ENCODE measurements at places on chromosomes 7 and 10. TPM values are rescaled to one million over a fixed set of nuclear protein-coding genes. Genes with fewer than 3 reads are reported as not detected.

- peaks cover 16% of the 10 kb centered on the region for H3K4me1 ChIP-seq
- peaks cover 5% of the 10 kb centered on the region for H3K36me3 ChIP-seq
- no peak overlapping the region for H3K4me3 ChIP-seq
- no peak for DNase-seq
- H3K27me3 ChIP-seq, result no peaks in the 10 kb centered on the region
These were observed 53.7 kb downstream of the KIF5B start for GRCh38 chr10:32002531-32002930.

DNA sequence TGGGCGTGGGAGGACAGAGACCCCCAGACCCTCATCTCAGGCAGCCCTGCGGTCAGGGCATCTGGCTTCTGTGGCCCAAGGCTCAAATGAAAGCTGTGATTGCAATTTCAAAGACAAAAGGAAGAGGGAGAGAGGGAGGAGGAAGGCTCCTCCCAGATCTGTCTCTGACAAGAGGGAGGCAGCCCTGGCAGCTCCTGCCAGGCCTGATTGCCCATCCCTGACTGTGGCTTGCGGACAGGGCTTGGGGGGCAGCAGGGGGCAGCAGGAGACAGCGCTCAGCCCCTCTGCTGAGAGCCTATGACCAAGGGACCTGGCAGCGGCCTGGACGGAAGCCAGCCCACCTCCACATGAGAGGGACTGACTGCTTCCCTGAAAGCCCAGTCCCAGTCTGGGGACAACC is 91.8 kb downstream of the PTPRN2 start:
- peaks cover 4% of the 10 kb centered on the region for H3K4me1 ChIP-seq
- peaks cover 12% of the 10 kb centered on the region for H3K27me3 ChIP-seq
- H3K36me3 ChIP-seq, result no peaks in the 10 kb centered on the region
- H3K27ac ChIP-seq, result no peak overlapping the region
- DNase-seq, result no peak

DNA sequence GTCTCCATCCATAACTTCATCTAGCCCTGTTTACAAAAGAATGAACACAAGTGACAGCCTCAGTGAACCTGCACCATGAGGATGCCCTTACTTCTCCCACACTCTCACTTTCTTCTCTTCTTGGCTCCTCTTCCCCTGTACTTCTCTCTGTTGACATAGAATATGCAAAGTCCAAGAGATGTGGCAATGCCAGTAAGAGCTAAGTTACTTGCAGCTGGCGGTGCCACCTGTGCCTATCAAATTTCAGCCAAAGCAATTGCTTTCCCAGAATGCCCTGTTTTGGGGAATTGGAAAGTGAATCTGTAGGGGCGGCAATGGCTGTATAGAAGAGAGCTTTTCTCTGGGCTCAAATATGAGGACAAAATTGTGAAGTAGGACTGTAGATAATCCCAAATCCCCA is 557.8 kb downstream of the AUTS2 start:
- H3K27me3 ChIP-seq, result no peaks in the 10 kb centered on the region
- H3K4me3 ChIP-seq, result no peak overlapping the region
- H3K27ac ChIP-seq, result no peak overlapping the region
- peaks cover 8% of the 10 kb centered on the region for H3K4me1 ChIP-seq
- H3K36me3 ChIP-seq, result peaks cover 3% of the 10 kb centered on the region

GRCh38 chr10:35351021-35351420 is 14.7 kb downstream of the CCNY start:
- peaks cover 79% of the 10 kb centered on the region for H3K4me1 ChIP-seq
- no peak for DNase-seq
- H3K4me3 ChIP-seq, result no peak overlapping the region
- H3K27me3 ChIP-seq, result no peaks in the 10 kb centered on the region

DNA sequence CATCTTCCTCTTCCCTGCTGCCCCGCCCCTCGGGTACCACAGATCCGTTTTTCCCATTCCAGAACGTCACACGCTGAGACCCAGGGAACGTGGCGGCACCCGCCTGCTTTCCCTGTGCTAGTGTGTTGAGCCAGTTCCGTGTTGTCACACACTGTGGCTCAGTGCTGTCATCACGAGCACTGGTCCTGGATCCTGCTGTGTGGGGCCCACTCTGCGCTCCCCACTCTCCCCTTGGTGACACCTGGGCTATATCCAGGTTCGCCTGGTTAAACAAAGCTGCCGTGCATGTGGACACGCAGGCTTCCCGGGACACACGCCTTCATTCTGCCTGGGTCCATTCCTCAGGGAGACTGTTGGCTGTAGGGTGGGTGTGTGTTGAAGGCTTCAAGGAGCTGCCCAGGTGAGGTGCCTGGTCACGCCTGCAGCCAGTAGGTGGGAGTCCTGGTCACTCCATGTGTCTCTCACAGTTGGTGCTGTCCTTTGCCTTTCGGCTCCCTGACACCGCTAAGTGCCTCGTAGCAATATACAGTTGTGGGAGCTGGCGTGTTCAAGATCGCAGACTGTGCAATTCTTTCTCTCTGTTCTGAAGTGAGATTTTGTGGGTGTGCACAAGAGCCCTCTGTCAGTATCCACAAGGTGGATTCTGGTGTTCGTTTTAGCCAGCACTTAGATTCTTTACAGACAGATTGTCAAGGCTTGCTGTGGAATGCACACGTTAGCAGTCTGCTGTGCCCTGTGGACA is 88.6 kb downstream of the INPP5A start:
- no peak overlapping the region for H3K4me3 ChIP-seq
- no peaks in the 10 kb centered on the region for H3K27me3 ChIP-seq
- H3K36me3 ChIP-seq, result peaks cover 8% of the 10 kb centered on the region
- no peak overlapping the region for H3K27ac ChIP-seq

- no peaks in the 10 kb centered on the region for H3K4me1 ChIP-seq
- DNase-seq, result peak; percentile 92
- peaks cover 4% of the 10 kb centered on the region for H3K36me3 ChIP-seq
- H3K4me3 ChIP-seq, result no peak overlapping the region
- no peak overlapping the region for H3K27ac ChIP-seq
These were observed 95.0 kb downstream of the MICALL2 start for GRCh38 chr7:1364068-1364905.

DNA sequence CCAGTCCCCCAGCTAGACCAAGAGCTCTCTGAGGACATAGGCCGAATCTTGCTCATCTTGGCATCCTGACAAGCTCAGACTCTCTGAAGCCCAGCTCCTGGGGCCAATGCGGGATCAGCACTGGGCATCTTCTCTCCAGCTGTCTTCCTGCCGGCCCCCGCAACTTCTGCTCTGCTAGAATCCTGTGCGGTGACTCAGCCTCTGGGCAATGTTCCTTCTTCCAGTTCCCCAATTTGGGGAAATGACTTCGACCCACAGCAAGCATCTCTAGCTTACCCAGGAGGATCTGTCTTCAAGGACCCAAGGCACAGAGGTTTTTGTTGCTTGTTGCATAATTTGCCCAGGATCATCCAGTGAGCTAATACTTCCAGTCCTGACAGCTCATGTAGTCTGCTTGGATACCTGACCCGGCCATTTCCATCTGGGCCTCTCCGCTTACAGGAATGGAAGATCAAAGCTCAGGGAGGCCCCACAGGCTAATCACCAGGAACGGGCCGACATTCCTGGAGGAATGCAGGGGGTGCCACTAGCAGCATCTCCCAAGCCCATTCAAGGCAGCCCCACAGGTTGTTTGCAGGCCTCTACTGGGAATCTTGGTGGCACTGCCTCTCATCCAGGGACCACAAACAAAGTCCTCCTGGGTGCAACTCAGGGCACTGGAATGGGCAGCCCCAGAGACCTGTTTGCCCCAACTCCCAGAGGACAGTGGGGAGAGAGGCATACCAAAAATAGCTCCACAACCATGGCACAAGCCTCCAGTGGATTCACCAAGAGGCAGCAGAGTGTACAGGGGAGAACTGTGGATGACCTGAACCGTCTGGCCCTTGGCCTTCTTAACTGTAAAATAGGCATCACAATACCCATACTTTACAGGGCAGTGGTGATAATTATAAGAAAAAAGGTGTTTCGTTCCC is 151.9 kb downstream of the NEURL1 start:
- peaks cover 54% of the 10 kb centered on the region for H3K4me1 ChIP-seq
- no peak overlapping the region for H3K4me3 ChIP-seq
- DNase-seq, result no peak
- H3K27ac ChIP-seq, result peak overlapping the region; percentile 75

DNA sequence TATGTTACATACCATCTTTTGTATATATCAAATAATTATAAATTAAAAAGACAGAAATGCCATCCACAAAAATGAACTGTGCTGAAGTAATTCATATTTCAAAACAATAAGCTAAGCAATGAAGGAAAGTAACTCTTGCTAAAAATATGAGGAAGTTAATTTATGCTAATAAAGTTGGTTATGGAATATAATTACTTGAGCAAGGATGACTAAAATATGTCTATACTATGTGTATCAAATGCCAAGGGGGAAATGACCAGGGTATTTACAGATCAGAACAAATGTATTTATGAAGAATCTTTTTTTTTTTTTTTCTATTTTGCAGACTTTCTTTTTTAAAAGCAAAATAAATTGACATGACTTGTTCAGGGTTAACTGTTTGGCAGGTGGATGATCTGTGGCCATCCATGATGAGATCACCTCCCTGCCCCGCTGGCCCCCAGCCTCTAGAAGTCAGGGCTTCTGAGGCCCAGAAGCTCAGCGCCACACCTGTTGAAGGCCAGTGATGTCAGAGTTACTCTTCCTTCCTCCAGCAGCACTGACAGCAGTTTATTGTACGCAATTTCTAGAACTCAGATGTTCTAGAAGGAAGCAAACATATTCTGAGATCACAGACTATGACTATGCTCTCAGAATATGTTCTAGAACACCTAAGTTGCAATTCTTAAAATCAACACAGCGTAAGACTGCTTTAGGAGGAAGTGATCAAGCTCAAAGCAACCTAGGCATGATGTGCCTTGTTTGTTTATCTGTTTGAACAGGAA is 196.1 kb upstream of the KLF14 start:
- H3K4me1 ChIP-seq, result no peaks in the 10 kb centered on the region
- no peaks in the 10 kb centered on the region for H3K27me3 ChIP-seq
- no peak overlapping the region for H3K27ac ChIP-seq
- H3K36me3 ChIP-seq, result peaks cover 5% of the 10 kb centered on the region
- H3K4me3 ChIP-seq, result no peak overlapping the region

GRCh38 chr7:18420748-18421147 is 74.8 kb upstream of the HDAC9 start:
- H3K27ac ChIP-seq, result no peak overlapping the region
- no peak for DNase-seq
- H3K4me3 ChIP-seq, result no peak overlapping the region

DNA sequence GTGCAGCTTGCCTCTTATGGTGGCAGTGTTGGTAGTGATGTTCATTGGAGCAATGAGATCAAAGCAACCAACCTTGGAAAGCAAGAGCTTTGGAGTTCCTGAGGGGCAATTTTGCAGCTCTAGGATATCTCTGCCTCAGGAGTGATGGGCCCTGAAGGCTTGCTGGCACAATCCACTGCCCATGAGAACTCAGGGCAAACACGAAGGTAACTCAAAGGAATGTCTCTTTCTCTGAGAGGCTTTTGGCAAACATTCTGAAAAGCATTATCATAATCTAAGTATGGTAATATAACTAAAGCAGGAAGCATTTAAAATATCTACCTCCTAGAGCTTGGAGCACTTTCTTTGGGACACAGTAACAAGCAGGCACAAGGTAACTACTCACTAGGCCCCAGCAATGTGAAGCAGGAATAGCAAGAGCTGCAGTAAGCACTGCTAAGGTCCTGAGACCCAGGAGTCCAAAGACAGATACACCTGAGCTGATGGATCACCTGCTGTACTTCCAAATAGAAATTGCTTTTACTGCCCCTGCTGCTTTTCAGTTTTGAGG is 103.1 kb downstream of the NRF1 start:
- H3K27me3 ChIP-seq, result no peaks in the 10 kb centered on the region
- no peak overlapping the region for H3K27ac ChIP-seq
- no peak for DNase-seq
- no peak overlapping the region for H3K4me3 ChIP-seq

DNA sequence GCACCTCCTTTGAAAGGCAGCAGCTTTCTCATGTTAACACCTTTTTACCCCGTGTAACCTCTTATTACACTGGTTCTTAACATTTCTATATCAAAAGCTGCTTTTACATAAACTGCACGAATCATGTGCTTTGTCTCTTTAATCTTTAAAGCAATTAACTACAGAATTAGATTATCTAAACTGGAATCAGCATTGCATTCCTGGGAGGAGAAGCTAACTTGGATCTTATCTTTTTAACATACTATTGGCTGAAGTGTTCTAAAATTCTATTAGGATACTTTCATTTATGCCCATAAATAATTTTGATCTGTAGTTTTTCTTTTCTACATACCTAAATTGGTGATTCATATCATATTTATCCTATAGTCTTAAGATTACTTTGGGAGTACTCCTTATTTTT is 428.4 kb upstream of the IGFBP3 start:
- H3K4me3 ChIP-seq, result no peak overlapping the region
- no peak overlapping the region for H3K27ac ChIP-seq
- H3K36me3 ChIP-seq, result no peaks in the 10 kb centered on the region
- H3K4me1 ChIP-seq, result peaks cover 43% of the 10 kb centered on the region
- no peaks in the 10 kb centered on the region for H3K27me3 ChIP-seq

DNA sequence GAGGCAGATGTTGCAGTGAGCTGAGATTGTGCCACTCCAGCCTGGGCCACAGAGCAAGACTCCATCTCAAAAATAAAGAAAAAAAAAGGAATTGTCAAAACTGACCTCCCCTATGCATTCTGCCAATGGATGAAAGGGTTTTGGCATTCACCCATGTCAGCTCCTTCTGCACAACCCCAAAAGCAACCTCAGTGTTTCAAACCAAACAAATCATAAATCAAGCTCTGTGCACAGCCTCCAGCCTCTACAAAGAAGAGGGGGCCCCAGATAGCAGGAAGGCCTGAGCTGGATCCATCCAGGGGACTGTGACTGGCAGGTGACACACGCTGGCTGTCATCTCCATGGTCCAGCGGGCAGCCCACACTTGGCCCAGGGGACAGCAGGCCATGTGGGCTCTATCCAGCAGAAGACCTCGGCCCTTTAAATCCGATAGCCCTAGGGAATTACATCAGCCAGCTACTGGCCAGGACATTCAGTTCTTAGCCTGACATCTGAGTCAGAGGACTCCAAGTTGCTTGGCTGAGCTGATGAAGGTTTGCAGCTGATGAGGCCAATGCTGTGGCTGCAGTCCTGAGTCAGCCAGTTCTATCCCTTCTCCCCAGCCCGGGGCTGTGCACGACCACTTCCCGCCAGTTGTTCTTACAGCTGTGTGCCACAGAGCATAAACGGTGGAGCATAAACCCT is 52.0 kb upstream of the FIGNL1 start:
- H3K4me1 ChIP-seq, result peaks cover 31% of the 10 kb centered on the region
- peaks cover 3% of the 10 kb centered on the region for H3K36me3 ChIP-seq
- H3K27me3 ChIP-seq, result peaks cover 17% of the 10 kb centered on the region
- DNase-seq, result no peak

Gene TAS2R5
- 1.5 TPM for total RNA-seq

Gene NUTM2B
- 0.37 TPM for total RNA-seq

Gene LRRTM3
- 0.15 TPM for total RNA-seq

Gene HBP1
- 49.4 TPM for total RNA-seq

Gene ITPRID1
- total RNA-seq, result not detected

Gene PLXNA4
- 13.0 TPM for total RNA-seq

Gene TMEM196
- not detected for total RNA-seq

Gene SPDYE16
- not detected for total RNA-seq

Gene LRRC17
- 34.5 TPM for total RNA-seq

Gene PCLO
- 1.3 TPM for total RNA-seq

Gene ATOH7
- not detected for total RNA-seq

Data from chondrocyte (in vitro differentiated cells).